ENCODE measurements at places on chromosomes 12 and 14.

DNA sequence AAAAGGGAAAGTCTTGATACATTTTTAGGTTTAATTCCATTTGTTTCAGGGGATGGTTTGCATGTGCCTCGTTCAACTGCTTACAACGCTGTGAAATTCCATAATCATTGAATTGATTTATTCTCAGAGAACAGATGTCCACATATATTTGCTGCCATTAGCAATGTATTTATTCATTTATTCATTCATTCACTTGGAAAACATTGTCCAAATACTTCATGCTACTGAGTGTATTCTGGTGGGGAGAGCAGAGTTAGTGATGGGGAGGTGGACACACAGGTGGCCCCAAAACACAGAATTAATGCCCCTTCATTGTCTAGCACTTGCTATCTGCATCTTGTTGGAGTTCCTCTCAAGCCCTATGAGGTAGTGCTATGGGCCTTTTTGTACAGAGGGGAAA, 141.2 kb upstream of the PARP11 start:
- no peak for DNase-seq

GRCh38 chr12:88579601-88580050, 645 bp downstream of the KITLG start:
- peak; percentile 13 for DNase-seq

DNA sequence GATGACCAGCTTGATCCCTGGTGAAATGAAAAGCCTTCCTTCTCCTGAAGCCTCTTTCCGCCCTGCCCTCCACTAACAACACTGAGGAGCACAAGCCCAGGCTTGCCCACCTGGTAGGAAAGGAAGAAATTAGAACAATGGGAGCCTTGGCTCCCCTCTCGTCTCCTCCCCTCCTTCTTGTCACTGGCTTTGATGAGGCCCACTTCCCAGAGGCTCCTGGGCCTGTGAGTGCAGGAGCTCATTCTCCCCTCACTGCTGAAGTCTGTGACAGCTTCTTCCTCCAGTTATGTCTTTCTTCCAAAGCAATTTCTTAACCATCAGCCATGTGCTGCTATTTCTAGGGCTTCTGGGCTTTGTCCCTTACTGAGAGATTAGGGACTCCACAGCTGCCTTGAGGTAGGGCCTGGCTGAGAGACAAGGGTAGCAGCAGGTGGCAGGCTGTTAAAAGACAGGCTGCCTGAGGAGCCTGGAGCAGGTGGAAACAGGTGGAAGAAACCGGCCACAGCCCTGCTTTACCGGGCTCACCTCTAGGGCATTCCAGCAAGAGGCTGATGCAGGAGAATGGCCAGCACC, 53.6 kb upstream of the SRSF5 start:
- no peak for DNase-seq

DNA sequence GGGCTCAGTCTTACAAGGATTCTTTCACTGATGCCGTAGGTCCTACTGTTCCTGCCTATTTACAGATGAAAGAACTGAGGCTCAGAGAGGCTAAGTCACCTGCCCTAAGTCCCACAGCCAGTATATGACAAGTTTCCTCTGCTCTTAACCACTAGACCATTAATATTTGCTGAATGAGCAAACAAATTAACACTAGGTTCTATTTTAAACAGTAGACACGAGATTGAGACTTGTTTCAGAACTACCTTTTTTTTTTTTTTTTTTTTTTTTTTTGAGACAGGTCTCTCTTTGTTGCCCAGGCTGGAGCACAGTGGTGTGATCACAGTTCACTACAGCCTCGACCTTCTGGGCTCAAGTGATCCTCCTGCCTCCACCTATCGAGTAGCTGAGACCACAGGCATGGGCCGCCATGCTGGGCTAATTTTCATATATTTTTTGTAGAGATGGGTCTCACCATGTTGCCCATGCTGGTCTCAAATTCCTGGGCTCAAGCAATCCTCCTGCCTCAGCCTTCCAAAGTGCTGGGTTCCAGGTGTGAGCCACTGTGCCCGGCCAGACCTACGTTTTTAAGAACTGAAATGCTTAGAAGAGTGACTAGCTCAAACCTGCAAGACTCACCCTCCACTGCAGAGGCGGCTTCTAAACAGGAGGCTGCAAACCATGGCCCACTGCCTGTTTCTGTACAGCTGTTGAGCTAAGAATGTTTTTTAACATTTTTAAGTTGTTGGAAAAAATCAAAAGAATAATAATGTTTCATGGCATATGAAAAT, 12.9 kb downstream of the SYNE3 start:
- no peak for DNase-seq

- DNase-seq: no peak
Observed at GRCh38 chr12:24709216-24709615, 239.7 kb downstream of the BCAT1 start.

- DNase-seq: no peak
Observed at GRCh38 chr12:50188875-50189575, 21.9 kb upstream of the CERS5 start.

DNA sequence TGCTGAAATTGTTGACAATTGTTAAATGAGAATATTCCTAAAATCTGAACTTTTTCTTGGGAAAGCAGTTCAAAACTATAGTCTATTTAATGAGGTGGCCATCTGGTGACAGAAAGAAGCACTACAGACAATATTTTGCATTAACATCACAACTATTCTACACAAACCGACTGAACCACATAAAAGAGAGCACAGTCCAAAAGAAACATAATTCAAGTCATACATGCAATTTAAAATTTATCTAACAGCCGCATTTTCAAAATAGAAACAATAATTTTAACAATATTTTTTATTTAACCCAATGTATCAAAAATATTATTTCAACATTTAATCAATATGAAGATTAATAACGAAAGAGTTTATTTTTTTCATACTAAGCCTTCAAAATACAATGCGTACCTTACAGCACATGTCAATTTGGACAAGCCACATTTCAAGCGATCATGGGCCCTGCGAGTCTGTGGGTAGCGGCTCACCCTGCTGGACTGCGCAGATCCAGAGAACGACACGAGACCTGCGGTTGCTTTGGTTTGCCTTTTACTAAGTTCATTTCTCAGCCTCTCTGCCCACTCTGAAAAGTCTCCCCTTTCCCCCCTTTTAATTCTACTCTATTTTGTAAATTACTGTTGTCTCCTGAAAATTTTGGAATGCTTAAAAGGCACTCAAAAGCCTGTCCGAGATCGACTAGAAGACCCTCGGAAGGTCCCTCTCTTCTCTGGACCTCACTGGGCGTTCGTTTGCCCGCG, 947 bp upstream of the LRRC9 start:
- DNase-seq: no peak

DNA sequence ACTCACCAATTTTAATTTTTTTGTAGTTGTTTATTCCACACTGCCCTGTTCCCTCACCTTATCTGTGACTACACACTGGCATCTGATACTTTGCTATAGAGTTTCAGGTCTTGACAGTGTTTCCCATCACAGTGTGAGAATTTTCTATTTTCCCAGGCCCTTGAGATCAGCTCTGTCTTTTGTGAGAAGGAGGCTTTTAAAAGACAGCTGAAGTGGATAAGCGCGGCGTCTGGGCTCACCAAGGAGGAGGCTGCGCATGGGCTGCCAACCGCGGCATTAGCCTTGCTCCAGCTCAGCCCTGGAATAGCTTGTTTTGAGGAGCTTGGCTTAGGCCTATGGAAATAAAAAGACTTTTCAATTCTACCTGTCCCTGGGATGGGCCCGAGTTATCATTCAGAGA, 181.3 kb downstream of the RMST start:
- DNase-seq: no peak

- DNase-seq: no peak
Observed at GRCh38 chr14:95006479-95006878, 150.8 kb downstream of the DICER1 start.

GRCh38 chr12:39011166-39011565, 105.8 kb upstream of the CPNE8 start:
- no peak for DNase-seq

DNA sequence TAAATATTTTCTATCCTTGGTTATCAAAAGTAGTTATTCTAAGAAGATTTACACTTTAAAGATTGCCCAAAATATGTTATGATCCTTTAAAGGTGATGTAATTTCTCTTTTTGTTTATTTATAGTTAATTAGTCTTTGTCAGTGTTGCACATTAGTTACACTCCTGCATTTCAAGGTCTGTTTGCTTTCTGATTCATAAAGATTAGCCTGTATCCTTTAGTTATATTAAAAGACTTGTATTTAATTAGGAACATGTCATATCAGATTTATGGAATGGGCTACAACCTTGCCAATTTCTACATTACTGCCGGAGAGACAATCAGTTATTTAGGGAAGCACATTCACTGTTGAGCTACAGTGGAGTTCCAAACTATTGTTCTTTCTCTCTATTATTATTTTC, 3.5 kb downstream of the EPYC start:
- DNase-seq: no peak

GRCh38 chr12:22230280-22230794, 104.2 kb downstream of the ST8SIA1 start:
- no peak for DNase-seq

DNA sequence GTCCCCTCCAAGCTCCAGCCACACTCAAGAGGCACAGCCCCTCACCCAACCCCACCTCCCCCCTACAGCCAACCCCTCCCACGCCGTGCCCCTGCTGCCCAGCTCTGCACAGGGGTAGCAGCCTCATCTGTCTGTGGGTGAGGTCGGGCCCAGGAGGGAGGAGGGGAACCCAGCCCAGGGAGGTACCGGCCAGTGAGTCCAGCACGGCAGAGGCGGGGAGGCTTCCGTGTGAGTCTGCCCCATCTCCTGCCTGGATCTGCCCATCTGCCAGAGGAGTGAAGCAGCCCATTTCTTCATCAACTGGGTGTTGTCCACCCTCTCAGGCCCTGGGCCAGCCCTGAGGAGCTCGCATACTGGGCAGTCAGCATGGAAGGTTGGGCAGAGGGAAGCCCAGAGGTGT, 54.2 kb downstream of the CCNK start:
- DNase-seq: no peak

DNA sequence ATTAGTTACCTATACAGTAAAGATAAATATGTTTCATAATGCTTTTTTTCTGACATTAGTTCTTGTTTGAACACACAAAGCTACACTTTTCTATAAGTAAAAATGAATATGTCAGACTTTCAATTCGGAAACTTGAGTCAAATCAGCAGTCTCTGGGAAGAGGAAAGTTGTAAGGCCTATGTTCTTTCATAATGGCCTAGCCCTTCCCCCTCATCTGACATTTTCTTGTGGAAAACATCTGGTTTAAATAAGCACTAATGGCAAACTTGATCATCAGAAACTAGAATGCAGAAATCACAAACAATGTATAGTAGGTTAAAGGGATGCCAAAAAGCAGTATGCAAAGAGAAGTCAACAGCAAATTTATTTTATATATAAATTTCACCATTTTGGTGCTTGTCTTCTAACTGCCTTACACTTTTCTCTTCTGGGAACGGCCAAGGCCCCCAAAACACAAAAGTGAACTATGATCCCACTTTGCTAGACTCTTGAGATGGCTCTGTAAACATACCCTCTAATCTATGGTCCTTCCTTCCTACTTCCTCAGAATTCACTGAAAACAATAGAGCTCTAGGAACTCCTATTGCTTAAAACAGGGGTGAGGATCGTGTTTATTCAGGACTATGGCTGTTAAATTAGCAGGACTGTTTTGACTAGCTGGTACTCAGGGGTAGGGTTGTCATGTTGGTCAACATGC, 444.1 kb downstream of the RAD51B start:
- no peak for DNase-seq

- DNase-seq: no peak
Observed at GRCh38 chr12:87198181-87198580, 831.0 kb downstream of the C12orf50 start.

DNA sequence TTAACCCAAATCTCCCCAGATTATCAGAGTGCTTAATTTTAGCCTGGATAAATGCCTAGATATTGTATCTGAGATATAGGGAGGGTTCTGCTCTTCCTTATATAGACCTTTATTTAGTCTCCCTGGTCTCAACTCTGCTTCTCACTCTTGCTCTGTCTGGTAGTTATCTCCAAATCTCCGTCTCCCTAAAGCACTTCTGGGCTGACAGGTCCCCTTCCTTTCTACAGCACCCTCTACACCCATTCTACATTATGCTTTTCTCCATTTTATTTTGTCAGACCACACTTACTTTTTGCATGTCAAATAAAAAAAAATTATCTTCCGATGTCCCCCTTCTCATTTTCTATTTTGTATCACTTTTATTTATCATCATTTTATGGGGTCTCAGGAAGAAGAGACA, 2.0 kb upstream of the ERC1 start:
- no peak for DNase-seq

DNA sequence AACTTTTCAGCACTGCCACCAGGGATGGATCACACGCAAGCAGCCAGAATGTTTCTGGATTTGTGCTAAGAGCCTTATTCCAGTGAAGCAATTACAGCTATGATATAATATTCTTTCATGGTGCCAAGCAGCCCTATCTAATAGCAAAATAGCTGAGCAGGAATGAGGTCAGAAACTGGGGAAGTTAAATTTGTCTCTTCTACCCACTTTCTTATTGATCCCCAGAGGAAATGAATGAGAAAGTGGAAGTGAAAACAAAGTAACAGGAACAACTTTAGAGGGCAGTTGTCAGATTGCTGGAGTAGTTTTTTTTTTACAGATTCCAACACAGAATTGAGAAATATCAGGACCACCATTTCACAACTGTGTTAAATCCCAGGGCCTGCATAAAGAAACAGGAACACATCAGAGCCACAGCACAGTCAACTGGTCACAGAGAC, 44.8 kb downstream of the GCH1 start:
- peak; percentile 18 for DNase-seq

DNA sequence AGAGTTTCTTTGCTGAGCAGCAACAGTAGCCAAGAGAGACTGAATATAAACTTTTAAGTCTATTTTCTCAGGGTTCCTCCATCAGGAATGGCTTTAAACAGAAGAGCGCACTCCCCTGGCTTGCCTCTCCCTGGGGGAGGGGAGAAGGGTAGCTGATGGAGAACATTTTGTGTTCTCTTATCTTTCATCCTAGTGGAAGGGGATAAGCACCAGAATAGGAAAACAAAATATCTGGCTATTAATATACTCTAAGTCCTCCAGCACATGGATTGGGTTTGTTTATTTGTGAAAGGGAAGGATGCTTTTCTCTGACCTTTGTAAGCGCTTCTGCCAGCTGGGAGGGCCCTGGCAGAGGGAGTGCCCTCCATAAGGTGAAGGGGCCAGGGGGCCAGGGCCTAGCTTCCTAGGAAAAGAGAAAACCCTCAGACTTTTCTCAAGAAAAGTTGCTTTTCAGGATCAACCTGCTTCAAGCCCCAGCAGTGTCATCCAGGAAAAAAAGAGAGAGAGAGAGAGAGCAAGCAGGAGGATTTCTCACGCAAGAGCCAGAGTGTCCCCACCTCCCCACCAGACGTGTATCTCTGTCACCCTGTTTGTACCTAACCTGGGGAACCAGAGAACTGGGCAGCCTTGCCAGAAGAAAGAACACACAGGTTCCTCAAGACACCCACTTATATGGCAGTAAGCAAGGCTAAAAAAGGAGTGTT, 34.3 kb upstream of the ATP2A2 start:
- no peak for DNase-seq

- no peak for DNase-seq
Observed at GRCh38 chr12:38934686-38935085, 29.3 kb upstream of the CPNE8 start.

Measured in HL-60 (cell line).